Astrocyte of the spinal cord (primary cell): ENCODE measurements at places on chromosomes 1 and 21.

GRCh38 chr1:147700042-147701006 lies 30.0 kb upstream of the ACP6 start:
- DNase-seq = peak; percentile 73

GRCh38 chr1:188433425-188433824 lies 1604.7 kb downstream of the PLA2G4A start:
- DNase-seq = peak; percentile 24

DNA sequence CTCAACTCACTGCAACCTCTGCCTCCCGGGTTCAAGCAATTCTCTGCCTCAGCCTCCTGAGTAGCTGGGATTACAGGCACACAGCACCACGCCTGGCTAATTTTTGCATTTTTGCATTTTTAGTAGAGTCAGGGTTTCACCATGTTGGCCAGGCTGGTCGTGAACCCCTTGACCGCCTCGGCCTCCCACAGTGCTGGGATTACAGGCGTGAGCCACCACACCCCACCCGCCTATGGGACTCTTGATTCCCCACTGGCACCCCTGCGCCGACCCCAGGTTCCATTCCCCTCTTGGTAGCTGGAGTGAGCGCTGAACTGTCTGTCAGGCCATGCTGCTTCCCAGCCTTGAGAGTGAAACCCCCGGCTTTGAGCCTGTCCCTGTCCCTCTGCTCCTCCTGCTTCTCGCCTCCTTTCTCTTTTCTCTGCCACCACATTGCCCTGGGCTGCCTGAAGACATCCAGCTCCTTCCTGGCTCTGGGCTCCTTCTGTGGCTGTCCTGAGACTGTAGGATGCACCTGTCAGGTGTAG lies 48.8 kb downstream of the IER5 start:
- no peak for DNase-seq

GRCh38 chr1:220137019-220137786 lies 43.3 kb downstream of the IARS2 start:
- DNase-seq = peak; percentile 42

GRCh38 chr21:27225940-27226339 lies 259.1 kb upstream of the ADAMTS5 start:
- DNase-seq = no peak

- no peak for DNase-seq
These were observed 49.5 kb downstream of the OLFML2B start for GRCh38 chr1:161973924-161974845.

DNA sequence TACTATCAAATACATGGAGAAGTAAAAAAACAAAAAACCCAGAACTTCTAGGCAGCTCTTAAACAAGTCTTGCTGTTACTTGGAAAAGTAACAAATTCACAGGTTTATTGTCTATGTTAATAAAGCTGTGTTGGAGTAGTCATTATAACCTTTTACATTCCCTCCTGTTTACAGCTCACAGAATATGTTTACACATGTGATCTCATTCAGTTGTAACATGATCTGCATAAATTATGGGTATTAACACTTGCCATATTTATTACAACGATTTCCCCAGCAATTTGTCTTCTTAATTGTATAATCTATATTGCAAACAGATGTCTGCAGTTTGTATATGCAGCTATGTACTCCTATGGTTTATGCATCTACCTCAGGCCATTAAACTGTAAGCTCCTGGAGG lies 28.6 kb downstream of the ERG start:
- DNase-seq = no peak

DNA sequence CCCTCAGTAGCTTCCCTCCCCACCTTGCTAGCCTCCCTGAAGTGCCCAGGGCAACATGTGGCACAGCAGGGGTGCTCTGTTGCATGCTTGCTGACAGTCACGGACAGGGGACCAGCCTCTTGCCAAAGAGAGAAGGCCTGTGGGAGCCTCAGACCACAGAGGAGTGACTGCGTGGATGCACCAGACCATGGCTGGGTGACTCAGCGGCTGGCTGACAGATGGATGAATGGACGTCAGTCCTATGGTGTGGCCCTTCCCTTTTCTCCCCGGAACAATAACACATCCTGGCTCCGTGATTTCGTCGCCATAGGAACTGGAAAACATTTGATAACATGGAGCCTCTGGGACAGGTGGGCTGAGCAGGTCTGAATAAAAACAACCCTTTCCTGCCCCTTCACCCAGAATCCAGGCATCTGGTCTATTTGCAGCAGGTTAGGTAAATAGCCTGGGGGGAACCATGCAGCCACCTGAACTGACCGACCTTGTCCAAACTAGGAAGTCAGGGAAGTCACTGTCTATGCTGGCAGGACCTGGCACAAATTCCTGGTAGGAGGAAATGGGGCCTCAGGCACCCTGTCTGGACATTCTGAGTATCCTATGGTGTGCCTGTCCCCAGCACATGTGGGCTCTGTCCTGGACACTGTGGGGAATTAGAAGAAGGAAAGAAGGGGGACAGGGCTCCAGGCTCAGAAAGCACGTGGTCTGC lies 53.3 kb downstream of the NENF start:
- peak; percentile 95 for DNase-seq

DNA sequence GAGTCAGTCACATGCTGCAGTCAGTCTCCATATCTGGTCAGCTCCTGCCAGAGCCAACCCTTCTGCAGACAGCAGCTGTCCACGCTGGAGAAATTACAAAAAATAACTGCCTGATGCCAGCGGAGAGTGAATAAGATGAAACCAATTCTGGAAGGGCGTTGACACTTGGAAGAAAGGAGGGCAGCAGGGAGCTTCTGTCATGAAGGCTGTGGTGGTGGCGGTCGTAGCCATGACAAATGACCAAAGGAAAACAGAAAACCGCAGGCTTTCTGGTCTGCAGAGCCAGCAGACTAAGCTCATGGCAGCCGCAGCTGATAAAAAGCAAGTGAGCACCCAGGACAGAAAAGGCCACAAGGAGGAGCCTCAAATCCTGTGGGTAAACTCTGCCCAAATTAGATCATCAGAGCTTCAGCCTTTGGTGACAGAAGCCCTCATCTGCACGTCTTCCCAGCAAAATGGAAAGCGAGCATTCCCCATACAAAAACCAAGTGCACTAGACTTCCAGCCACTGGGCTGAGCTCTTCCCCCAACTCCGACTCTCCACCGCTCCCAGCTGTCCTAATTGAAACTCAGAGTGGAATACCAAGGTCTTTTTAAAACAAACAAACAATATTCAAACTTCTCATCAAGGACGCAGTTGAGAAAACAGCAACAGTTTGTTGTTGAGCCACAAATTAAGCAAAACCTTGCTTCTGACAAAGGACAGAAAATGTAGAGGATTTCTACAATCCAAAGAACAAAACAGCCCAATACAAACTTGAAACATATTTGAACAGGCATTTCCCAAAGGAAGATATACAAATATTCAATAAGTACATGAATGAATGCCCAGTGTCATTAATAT lies 28.7 kb downstream of the RSPH1 start:
- peak; percentile 34 for DNase-seq

DNA sequence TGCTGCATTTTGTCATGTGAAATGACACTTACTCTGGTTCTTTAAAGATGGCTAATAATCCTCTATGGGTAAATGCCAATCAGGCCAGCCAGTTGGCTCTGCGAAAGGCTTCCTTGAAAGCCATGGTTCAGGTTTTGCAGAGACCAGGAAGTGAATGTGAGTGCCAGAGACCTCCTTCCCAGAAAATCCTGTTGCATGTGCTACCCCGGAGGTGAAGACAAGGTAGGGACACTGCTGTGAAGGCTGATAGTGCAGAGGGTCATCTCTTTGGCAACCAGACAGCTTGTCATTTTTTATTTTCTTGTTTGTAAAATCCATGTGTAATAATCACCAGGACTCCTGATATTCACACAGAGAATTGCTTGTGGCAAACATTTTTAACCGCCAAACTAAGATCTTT lies 18.7 kb downstream of the LRRC8D start:
- DNase-seq = no peak

- DNase-seq = no peak
These were observed 101.5 kb upstream of the CACYBP start for GRCh38 chr1:174898102-174898797.

GRCh38 chr1:219085082-219085481 lies 88.6 kb upstream of the LYPLAL1 start:
- DNase-seq = peak; percentile 51

DNA sequence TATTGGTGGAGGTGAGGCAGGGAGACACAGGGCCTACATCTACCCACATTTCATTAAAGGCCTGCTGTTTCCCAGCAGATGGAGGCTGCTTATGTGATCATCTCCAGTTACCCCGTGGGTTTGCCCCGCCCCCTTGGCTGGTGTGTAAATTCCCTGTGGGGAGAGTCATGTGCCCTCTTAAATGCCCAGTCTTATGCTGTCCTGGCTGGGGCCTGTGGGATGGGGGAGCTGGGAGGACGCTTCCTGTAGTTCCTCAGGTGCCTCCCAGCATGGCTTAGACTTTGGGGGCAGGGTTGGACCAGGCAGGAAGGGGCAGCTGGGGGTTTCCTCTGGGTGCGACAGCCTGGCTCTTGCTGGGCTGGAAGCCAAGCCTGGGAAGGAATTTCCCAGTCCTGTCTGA lies 15.5 kb upstream of the CITED4 start:
- DNase-seq = peak; percentile 94

- DNase-seq = peak; percentile 72
These were observed 61.1 kb downstream of the SDC3 start for GRCh38 chr1:30847358-30847972.

- no peak for DNase-seq
These were observed 273.4 kb downstream of the VAV3 start for GRCh38 chr1:107691540-107691939.

GRCh38 chr21:32411350-32412161 lies 950 bp upstream of the EVA1C start:
- DNase-seq = peak; percentile 66

GRCh38 chr1:7006996-7007871 lies 222.0 kb downstream of the CAMTA1 start:
- no peak for DNase-seq

- no peak for DNase-seq
These were observed 45.5 kb upstream of the KCNJ15 start for GRCh38 chr21:38211321-38211720.

- no peak for DNase-seq
These were observed 60.4 kb downstream of the LAMC2 start for GRCh38 chr1:183246436-183246835.

GRCh38 chr1:47593598-47594285 lies 155.9 kb downstream of the FOXD2 start:
- no peak for DNase-seq

GRCh38 chr1:151553659-151554058 lies 13.6 kb downstream of the TUFT1 start:
- DNase-seq = peak; percentile 71

DNA sequence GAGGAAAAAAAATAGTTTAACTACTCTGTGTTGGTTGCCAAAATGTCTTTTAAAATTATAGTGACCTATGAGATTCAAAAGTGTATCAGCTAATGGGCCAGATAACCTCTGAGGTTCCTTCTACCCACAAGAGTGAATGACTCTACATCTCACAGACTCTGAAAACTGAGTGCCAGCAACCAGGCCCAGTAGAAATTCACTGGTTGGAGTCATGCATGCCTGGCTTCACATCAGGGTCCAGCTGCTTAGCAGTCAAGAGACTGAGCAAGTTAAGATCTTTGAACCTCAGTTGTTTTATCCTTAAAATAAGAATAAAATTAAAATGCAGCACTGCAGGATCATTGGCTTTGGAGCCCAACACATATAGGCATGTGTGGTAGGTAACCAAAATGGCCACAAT lies 342.6 kb upstream of the NFIA start:
- DNase-seq = no peak

GRCh38 chr1:25922971-25923552 lies 16.8 kb upstream of the STMN1 start:
- DNase-seq = peak; percentile 24

DNA sequence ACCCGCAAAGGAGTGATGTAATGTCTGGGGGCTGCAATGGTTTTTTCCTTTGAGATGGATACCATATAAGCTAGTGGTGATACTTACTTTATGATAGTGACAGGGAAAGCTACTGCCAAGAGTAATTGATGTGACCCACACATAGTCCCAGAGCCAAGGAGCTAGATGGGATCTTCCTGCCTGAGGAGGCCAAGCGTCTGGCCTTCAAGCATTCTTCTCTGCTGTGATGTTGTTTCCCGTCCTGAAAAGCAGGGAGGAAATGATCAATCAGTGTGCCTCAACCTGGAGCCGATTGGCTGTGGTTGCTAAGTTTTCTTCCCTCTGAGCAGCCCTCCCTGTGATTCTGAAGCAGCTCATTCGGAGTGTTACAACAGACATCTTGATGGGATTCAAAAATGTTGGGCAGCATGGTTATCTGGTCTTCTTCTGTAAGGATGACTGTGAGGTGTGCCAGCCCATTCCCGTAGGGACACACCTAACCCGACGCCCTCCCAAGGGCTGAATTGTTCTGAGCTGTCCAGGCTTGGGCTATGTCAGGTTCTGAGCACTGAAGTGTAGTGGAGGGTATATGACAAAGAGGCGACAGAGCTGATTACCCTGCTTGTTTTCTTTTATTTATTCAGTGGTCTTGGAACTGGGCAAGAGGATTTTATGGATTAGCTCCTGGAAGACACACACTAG lies 56.7 kb downstream of the UCK2 start:
- DNase-seq = peak; percentile 19

GRCh38 chr21:41216486-41216885 lies 48.5 kb downstream of the BACE2 start:
- no peak for DNase-seq

- DNase-seq = no peak
These were observed 9.8 kb downstream of the SAMD11 start for GRCh38 chr1:933603-933940.

DNA sequence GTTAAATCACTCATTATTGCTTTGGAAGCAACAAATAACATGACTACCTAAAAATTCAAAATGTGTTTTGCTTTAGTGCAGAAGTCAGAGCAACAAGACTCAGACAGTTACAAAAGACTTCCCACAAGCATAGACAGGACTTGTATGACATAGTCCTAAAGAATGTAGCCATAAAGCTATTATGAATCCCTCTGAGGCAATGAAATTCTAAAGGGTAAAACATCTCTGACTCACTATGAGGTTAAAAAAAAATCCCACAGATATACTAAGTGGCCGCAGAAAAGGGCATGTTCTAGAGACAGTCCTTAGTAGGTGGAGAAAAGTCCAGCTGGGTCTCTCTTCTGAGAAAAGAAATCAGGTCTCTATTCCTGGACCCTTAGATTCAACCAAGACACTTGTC lies 4.9 kb downstream of the PRKAB2 start:
- peak; percentile 96 for DNase-seq

GRCh38 chr1:42138586-42138985 lies 14.6 kb upstream of the GUCA2B start:
- DNase-seq = no peak

DNA sequence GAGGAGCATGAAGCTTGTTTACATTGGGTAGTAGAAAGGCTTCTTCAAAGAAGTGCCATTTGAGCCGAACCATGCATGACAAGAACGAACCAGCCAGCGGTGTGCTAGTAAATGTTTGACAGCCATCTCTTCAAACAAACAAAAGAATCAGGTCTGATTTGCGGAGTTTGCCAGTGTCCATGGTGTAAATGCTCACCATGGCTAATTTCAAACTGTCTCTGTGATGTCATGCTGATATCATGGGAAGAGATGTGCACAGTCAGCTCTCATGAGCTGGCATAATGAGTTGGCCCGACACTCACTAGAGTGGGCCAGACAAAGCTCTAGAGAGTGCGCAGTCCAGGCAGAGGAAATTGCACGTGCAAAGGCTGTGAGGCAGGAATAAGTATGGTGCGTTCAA lies 101.1 kb downstream of the KAZN start:
- DNase-seq = no peak

- no peak for DNase-seq
These were observed 39.2 kb upstream of the ACTRT2 start for GRCh38 chr1:2981981-2982614.
